ENCODE measurements at places on chromosomes 2 and 18.

DNA sequence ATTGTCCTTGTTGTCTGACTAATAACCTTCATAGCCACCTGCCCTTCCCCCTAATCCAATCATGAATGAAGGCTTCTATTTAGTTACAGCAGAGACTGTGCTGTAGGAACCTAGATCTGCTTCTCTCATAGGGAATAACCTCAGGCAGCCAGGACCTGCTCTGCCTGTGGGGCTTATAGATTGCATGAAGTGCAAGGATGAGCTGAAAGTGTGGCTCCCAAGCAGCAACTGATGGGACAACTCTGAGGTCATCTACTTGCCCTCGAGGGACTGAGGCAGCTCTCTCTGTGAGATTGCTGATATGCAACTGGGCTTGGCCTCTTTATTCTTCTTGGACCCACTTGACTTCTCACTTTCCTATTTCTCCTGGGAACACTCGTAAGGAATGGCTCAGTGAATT lies 23.8 kb upstream of the SLC38A11 start:
- H3K4me1 ChIP-seq: peaks cover 3% of the 10 kb centered on the region
- peaks cover 3% of the 10 kb centered on the region for H3K27me3 ChIP-seq
- no peak overlapping the region for H3K27ac ChIP-seq
- H3K4me3 ChIP-seq: no peak overlapping the region
- no peak for DNase-seq

DNA sequence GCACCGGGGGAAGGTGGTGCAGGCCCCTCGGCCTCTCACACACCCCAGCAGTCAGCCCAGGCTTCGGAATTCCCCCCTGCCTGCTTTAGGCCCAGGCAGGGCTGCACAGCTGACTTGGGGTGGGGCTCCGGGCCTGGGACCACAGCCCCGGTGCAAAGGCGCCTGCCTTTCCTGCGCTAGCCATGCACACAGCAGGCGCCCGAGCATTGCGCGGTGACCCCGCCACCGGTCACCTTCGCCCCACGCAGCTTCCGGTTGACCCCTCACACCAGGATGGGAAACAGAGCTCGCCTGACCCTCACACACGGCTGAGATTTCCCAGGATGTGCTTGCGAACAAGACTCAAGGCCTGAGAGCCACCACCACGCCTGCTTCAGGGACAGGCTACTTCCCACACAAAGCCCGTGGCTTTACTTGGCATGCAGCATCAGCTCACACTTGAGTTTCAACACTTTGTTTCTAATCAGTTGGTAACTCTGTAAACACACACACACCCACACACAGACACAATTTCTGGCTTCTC lies 46.0 kb downstream of the SLC66A2 start:
- peak overlapping the region; percentile 86 for H3K27ac ChIP-seq
- H3K36me3 ChIP-seq: peaks cover 38% of the 10 kb centered on the region
- peak; percentile 60 for DNase-seq
- H3K4me1 ChIP-seq: peaks cover 10% of the 10 kb centered on the region

DNA sequence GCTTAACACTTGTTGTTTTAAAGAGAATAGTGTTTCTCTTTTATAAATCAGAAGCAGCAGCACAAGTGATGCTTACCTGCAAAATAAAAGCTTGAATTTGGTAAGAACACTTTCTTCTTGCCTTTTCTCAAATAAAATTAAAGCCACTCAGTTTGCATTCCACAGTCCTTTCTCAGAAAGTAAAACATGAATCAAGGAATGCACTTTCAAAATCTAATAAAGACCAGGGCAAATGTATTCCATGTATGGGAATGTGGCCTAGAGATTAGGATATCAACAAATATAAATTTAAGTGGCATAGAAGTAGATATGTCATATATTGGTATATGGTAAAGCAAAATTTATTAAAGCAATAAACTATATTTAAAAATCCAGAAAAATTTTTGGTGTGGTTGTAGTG lies 352.8 kb downstream of the THSD7B start:
- H3K27me3 ChIP-seq: no peaks in the 10 kb centered on the region
- no peak overlapping the region for H3K4me3 ChIP-seq
- H3K36me3 ChIP-seq: no peaks in the 10 kb centered on the region
- DNase-seq: no peak
- H3K27ac ChIP-seq: no peak overlapping the region
- no peaks in the 10 kb centered on the region for H3K4me1 ChIP-seq

GRCh38 chr2:75608684-75609333 lies 37.8 kb upstream of the MRPL19 start:
- no peaks in the 10 kb centered on the region for H3K36me3 ChIP-seq
- H3K27ac ChIP-seq: no peak overlapping the region
- peak; percentile 36 for DNase-seq
- H3K27me3 ChIP-seq: peaks cover 19% of the 10 kb centered on the region
- H3K4me1 ChIP-seq: no peaks in the 10 kb centered on the region

DNA sequence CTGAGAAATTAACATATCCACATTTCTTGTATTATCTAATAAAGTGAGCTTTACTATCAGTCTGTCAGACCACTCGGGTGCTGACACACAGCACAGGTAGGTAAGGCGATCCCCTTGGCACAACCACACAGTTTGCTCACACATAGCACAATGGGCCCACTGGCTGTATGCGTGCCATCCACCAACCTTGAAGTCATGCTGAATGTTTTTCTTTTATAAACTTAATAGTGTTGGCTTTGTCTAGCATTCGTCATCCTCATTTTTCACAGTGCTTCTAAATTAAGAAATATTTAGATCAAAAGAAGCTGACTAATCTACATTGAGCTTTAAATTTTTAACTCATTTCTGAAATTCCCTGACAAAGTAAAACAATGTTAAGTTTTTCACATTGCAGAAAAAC lies 50.0 kb upstream of the PAPOLG start:
- no peaks in the 10 kb centered on the region for H3K36me3 ChIP-seq
- no peak for DNase-seq
- no peaks in the 10 kb centered on the region for H3K4me1 ChIP-seq
- no peak overlapping the region for H3K27ac ChIP-seq
- H3K27me3 ChIP-seq: peaks cover 8% of the 10 kb centered on the region

DNA sequence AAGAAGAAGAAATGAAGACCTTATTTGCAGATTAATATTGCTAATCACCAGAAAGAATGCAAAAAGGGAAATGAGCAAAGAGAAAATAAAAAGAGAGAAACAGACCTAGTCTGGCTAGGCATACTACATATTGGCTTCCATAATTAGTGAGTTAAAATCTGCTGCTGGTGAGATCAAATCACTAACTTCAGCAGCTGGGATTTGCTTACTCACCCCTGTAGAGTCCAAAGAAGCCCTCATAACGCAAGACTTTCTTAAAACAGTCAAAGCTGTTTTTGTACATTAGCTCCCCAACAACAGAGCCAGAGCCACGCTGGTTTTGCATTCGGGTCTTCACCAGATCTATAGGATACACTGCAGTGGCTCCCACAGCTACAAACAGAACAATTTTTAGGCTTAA lies 80.9 kb downstream of the SLC25A12 start:
- no peaks in the 10 kb centered on the region for H3K4me1 ChIP-seq
- no peaks in the 10 kb centered on the region for H3K27me3 ChIP-seq
- no peak for DNase-seq
- peaks cover 22% of the 10 kb centered on the region for H3K36me3 ChIP-seq
- H3K4me3 ChIP-seq: no peak overlapping the region

DNA sequence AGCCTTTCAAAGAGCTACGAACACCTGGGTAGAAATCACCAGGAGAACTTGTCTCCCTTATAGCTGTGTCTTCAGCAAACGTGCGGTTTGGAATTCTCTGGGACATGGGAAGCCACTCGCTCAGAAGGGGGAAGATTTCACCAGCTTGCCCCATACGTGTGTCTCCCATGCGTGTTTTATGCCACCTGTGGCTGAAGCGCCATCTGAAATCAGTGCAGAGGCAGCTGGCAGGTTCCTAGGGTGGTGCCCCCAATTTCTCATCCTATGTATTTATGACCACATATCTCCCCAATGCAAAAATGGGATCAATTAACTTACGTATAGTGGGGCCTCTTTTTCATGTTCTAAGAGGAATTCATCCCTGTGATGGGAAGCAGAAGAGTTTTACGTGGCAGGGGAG lies 81.6 kb downstream of the TPO start:
- peak overlapping the region; percentile 36 for H3K4me3 ChIP-seq
- no peaks in the 10 kb centered on the region for H3K36me3 ChIP-seq
- peaks cover 3% of the 10 kb centered on the region for H3K27me3 ChIP-seq
- peaks cover 4% of the 10 kb centered on the region for H3K4me1 ChIP-seq
- no peak overlapping the region for H3K27ac ChIP-seq
- no peak for DNase-seq

GRCh38 chr2:31802711-31803110 lies 208.1 kb downstream of the MEMO1 start:
- H3K4me1 ChIP-seq: no peaks in the 10 kb centered on the region
- H3K27me3 ChIP-seq: no peaks in the 10 kb centered on the region
- DNase-seq: no peak
- no peaks in the 10 kb centered on the region for H3K36me3 ChIP-seq

DNA sequence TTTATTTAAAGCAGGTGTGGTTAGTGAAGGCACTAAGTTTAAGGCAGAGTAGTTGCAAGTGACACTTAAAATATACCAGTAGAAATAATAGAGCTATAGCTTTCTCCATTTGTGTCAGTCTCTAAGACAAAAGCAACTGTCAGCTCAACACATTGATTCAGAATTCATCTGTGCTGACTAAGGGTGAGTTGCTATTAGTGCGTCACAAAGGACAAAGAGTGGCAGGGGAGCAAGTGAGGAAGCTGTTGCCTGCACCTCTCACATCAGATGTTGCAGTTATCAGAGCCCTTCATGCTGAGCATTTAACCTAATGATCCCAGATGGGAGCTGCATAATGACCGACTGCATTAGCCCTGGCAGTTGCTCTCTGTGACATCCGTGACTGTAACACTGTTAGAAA lies 138.6 kb downstream of the DTNA start:
- H3K4me1 ChIP-seq: no peaks in the 10 kb centered on the region
- H3K36me3 ChIP-seq: no peaks in the 10 kb centered on the region
- H3K27me3 ChIP-seq: peaks cover 18% of the 10 kb centered on the region
- H3K27ac ChIP-seq: no peak overlapping the region

DNA sequence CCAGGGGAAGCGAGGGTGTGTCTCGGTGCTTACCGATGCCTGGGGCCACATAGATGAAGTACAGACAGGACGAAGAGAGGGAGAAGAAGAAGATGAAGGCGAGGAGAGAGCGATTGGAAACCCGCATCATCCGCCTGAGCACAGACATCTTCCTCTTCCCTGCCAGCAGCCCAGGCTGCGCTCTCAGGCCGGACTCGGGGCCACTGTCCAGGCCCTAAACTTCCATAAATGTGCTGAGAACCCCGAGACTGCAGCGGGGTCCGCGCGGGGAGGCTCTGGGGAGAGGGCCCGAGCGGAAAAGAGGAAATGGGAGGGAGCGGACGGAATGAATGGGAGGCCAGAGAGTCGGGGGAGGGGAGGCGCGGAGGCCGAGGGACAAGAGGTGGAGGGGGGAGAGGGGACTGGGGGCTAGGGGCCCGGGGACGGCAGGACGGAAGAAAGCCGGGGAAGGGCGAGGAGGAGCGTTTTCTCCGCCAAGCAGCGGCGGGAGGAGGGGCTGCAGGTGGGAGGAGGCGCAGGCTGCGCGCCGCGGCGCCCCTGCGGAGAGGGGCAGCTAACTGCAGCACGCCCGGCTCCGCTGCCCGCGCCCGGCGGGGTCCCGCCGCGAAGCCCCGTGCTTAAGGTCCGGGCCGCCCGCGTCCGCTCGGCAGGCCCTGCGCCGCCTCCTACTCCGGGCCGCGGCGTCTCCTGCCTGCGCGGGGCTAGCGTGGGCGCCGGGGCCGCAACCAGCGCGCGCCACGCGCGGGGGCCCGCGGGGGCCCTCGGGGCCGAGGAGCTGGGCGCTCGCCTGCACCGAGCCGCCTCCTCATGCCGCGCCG lies at the start of gene B4GALT6:
B4GALT6 (minus strand) TSS at position 303 of the 818 bp plus-strand sequence; CDS start at position 148, 155 bp downstream.
- H3K27ac ChIP-seq: peak within 1 kb of the TSS; percentile 60
- H3K4me3 ChIP-seq: peak within 1 kb of the TSS; percentile 89
- no peaks in the 10 kb centered on the region for H3K36me3 ChIP-seq
- peaks cover 55% of the 10 kb centered on the region for H3K27me3 ChIP-seq

GRCh38 chr18:2425426-2426317 lies 145.6 kb downstream of the METTL4 start:
- H3K4me3 ChIP-seq: no peak overlapping the region
- no peak for DNase-seq
- no peaks in the 10 kb centered on the region for H3K27me3 ChIP-seq
- no peaks in the 10 kb centered on the region for H3K36me3 ChIP-seq

- H3K4me3 ChIP-seq: no peak overlapping the region
- H3K4me1 ChIP-seq: no peaks in the 10 kb centered on the region
- peaks cover 25% of the 10 kb centered on the region for H3K27me3 ChIP-seq
- H3K36me3 ChIP-seq: no peaks in the 10 kb centered on the region
Measured at GRCh38 chr2:38163579-38163978, 87.6 kb upstream of the CYP1B1 start.

GRCh38 chr2:175170659-175171304 lies 2.8 kb upstream of the ATF2 start:
- H3K4me3 ChIP-seq: peak overlapping the region; percentile 13
- H3K4me1 ChIP-seq: peaks cover 49% of the 10 kb centered on the region
- H3K36me3 ChIP-seq: peaks cover 30% of the 10 kb centered on the region

- no peaks in the 10 kb centered on the region for H3K27me3 ChIP-seq
- no peak overlapping the region for H3K27ac ChIP-seq
- no peak for DNase-seq
Measured at GRCh38 chr2:177532567-177532966, 140.0 kb downstream of the AGPS start.

GRCh38 chr2:201785135-201785534 lies 4.4 kb upstream of the ALS2 start:
- no peak for DNase-seq
- H3K4me3 ChIP-seq: no peak overlapping the region

- peaks cover 15% of the 10 kb centered on the region for H3K27me3 ChIP-seq
- H3K27ac ChIP-seq: no peak overlapping the region
- peaks cover 4% of the 10 kb centered on the region for H3K4me1 ChIP-seq
- H3K36me3 ChIP-seq: no peaks in the 10 kb centered on the region
- no peak for DNase-seq
Measured at GRCh38 chr2:128502200-128502599, 183.5 kb upstream of the HS6ST1 start.

DNA sequence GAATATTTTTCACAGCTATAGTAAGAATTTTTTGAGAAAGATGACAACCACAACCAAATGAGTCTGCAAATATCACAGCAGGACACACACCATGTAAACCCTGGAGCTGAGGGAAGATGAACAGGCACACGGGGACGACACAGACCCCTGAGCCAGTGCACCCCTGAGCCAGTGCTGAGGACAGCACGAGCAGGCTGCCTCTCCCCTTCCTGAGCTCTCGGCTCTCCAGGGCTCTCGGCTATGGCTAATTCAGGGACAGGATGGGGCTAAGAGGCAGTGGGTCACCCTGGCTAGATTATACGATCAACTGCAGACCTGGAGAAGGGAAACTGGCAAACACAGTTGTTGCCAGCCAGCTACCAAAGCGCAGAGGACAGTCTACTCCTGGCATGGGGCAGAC lies 41.4 kb downstream of the TGFBRAP1 start:
- DNase-seq: no peak
- no peaks in the 10 kb centered on the region for H3K27me3 ChIP-seq
- H3K27ac ChIP-seq: no peak overlapping the region
- H3K4me1 ChIP-seq: peaks cover 3% of the 10 kb centered on the region

DNA sequence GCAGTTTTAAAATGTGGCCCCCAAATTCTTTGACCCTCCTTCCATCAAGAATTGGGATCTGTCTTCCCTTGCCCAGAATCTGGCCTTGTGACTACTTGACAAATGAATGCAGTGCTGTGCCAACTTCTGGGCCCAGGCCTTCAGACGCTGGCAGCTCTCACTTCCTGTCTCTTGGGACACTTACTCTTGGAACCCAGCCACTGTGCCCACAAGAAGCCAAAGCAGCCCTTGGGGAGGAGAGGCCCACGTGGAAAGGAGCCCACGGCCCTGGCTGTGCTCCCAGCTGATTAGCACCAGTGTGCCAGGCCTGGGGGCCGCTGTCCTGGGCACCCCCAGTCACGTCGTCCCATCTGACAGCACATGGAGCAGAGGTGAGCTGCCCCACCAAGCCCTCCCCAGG lies 56.6 kb downstream of the RPL37A start:
- no peak overlapping the region for H3K4me3 ChIP-seq
- no peak for DNase-seq
- no peak overlapping the region for H3K27ac ChIP-seq
- H3K36me3 ChIP-seq: no peaks in the 10 kb centered on the region
- no peaks in the 10 kb centered on the region for H3K4me1 ChIP-seq
